ENCODE measurements at places on chromosomes 1 and 21.

- DNase-seq, result no peak
These were observed 1.0 kb downstream of the C1orf115 start for GRCh38 chr1:220691053-220691684.

- DNase-seq, result no peak
These were observed 1.2 kb upstream of the CD34 start for GRCh38 chr1:207911856-207912760.

DNA sequence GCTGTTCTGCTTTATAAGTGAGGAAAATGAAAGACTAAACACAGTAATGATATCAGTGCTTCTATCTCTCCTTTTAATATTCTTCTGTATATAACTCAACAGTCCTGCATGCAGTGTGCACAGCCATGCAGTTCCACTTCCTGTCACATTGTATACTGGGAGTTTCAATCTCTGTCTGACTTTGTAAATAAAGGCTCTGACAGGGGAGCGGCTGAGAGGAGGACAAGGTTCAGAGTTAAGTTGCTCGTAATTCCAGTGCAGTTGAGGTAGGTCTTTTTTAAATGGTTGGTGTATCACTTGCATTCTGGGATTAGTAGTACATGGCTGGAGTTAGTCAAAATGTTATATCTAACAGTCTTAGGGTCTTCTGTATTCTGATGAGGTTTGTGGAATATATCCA, 264.5 kb downstream of the OLFM3 start:
- DNase-seq, result no peak

- DNase-seq, result no peak
These were observed 349.4 kb downstream of the HLX start for GRCh38 chr1:221228594-221228993.

DNA sequence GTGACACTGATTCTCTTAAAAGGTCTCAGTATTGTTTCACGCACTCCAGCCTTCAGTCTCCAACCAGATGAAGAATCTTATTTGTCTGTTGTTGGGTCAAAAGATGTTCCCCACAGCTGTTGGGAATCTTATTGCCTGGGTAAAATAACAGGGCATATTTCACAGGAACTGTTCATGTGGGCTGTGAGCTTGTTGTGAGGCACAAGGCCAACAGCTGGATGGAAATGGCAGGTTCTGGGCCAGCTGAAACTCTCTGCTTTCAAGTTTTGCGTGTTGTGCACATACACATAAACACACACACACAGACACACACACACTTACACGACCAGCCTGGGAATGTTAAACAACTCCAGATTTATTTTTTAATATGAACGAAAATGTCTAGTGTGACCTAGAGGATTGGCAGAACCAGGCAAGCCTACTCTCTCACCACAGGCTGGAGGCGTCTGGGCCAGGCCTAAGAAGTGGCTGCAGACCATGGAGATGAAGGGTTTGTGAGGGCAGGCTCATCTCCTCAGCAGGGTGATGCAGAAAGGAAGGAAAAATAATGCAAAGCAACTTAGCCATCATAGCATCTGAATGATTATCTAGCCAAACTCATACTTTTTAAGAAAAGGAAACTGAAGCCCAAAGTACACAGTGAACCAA, 357.0 kb downstream of the TTLL7 start:
- DNase-seq, result no peak

GRCh38 chr1:91759076-91759475, 126.9 kb downstream of the TGFBR3 start:
- no peak for DNase-seq

DNA sequence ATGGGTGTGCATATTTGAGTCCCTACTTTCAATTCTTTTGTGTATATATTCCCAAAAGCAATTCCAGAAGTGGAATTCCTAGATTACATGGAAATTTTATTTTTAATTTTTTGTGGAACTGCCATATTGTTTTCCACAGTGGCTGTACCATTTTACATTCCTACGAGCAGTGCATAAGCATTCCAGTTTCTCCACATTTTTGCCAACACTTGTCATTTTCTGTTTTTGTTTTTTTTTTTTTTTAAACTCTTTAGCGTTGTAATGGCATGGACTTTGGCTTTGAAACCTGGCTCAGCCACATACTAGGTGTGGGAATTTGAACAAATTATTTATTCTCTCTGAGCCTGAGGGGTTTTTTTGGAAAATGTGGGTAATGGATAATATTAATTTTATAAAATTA, 214.5 kb upstream of the UBE2U start:
- DNase-seq, result no peak

DNA sequence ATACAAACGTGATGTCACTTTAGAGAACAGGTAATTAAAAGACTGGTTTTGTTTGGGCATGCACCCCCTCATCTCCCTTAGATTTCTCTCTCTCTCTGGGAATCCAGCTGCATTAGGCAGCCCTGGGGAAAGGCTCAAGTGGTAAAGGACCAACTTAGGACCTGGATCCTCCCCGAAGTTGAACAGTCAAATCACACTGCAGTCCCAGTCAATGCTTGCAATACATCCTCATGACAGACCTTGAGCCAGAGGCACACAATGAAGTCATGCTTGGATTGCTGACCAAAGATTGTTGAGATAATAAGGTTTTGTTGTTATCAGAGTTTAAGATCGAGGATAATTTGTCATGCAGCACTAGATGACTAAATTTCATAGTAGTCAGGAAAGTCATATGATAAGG, 1285.8 kb upstream of the NCAM2 start:
- no peak for DNase-seq

DNA sequence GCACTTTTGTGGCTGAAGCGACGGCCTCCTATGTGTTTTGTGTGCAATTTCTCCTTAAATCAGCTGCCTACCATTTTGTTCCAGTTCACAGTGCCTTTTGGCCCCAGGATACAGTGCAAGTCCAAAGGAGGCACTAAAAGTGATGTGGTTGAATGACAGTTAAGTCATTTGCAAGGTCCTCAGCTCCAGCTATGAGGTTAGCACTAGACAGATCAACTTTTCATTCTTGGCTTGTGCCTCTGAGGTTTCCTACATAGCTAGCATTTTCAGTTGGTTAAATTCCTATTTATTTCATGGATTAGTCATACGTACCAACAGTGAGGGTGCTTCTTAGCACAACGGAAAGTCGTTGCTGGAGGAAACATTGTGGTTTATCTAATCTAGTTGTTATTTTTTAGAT, 59.3 kb upstream of the NTPCR start:
- no peak for DNase-seq

- DNase-seq, result no peak
These were observed 77.6 kb upstream of the SAMD13 start for GRCh38 chr1:84223751-84224432.

DNA sequence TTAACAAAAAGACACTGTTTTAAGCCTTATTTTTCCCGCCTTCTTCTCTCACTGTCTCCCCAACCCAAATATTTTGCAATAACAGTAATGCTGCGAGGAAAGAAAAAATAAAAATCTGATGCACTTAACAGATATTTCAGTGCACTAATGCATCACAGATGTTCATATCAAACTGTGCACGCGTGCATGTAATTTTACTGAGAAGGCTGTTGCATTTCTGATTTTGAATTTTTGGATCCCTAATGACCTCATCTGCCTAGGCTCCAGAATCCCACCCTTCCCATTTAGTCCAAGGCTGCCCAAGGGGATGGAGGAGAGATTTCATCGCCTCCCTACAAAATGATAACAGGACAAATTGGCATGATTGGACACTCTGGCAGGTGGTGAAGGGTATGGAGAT, 5.5 kb downstream of the TRABD2B start:
- DNase-seq, result no peak

DNA sequence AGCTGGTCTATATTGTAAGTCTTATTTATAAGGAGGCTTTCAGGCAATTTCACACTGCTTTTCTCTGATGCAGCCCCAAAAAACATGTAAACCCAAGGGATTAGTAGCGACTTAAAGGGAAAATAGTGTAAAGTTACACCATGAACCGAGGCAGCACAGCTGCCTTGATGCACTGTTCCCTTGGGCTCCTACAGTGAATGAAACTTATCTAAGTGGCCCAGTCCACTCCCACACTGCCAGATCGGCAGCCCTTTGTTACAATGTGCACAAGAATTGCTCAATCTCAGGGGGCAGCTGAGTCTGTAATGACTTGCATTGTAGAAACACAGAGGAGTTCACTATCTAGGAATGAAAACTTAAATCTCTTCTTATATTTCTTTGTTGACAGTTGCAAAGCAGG, 120.8 kb upstream of the ADGRL2 start:
- no peak for DNase-seq

DNA sequence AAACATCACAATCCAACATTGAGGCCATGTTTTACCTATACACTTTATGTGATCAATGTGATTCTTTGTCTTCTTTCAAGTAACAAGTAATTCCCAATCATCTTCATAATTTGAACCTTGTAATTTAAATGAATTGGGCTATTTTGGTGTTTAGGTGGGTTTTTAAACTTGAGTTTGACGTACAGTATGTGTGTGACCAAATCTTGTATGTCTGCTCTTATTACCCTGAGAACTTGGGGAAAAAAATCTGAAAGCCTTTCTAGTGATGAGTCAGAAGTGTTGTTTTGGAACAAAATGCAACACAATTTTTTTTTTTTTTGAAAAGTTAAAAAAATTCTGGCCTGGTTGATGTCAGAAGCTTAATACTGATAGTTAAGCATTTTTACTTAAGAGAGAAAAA, 68.5 kb downstream of the HHAT start:
- DNase-seq, result no peak

DNA sequence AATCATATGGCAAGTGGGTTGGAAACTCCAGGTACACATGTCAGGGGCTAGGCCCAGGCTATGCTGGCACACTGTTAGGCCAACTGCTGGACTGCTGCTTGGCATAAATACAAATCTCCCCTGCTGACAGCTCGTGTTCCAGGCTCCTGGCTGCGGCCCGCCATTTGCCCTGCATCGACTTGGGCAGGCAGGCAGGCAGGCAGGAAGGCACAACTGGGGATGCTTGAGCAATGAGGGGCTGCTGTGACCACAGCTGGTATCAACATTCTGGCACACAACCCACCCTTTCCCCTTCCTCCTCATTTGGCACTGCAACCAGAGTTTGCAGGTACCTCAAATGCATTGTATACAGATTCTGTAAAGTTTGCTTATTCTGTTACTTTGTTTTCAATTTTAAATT, 53.2 kb downstream of the SAMSN1 start:
- DNase-seq, result no peak

- no peak for DNase-seq
These were observed 2.4 kb upstream of the MMP23B start for GRCh38 chr1:1629430-1630190.

DNA sequence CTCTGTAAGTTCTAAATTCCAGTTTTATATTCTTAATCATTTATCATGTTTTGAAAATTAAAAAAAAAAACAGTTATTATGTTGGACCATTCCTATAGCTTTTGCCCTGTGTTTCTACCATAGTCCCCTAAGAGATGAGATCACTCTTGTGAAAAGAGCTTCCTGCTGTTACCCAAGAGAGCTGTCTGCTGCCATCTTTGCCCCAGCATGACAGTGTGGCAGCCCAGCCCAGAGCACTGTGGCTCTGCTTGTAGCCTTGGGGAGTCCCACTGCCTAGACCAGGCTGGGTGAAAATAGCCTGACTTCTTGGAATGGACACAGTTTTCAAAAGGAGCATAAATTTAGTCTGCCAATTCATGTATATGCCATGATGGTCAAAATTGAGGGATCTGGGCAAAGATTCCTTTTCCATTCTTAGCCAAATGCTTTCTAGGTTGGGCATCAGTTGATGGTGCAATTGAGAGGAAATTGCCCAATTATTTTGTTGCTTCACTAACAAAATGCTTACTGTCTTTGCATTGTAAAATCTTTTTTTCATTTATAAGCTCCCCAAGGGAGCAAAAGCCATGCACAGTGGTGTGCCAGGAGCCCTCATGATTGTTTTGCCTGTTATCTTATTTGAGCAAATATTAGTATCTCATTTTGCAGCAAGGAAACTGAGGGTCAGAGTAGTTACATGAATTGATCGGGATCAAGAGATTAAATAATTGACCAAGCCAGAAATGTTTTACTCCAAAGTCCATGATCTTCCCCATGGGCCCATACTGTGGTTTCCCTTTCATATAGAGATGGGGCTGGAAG, 72.8 kb downstream of the ETS2 start:
- DNase-seq, result no peak

GRCh38 chr1:18548643-18549042, 67.9 kb downstream of the KLHDC7A start:
- DNase-seq, result no peak

DNA sequence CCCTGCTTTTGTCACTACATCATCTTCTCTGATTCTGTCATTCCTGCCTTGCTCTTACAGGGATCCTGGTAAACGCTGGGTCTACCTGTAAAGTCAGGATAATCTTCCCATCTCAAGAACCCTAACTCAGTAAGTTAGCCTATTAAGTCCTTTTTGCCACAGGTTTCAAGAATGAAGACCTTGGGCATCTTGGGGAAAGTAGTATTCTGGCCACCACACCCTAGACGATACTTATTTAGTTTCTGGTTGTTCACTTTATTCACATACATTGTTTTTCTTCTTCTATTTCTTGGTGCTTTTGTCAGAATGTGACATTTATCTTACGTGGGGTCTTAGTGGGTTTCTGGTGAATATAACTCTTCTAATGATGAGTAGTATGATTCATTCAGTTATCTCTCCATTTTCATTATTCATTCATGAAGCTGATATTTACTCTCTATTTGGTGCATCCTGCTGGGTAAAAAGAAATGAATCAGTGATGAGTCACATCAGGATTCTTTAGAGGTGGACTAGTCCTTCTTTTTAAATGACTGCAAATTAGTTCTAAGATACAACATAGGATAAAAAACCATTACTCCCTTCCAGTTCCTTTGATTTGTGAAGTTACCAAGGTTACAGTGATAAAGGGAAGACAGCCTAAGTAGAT, 514.4 kb upstream of the B3GALT2 start:
- peak; percentile 17 for DNase-seq

- no peak for DNase-seq
These were observed 70.1 kb upstream of the ESRRG start for GRCh38 chr1:216793303-216793702.

DNA sequence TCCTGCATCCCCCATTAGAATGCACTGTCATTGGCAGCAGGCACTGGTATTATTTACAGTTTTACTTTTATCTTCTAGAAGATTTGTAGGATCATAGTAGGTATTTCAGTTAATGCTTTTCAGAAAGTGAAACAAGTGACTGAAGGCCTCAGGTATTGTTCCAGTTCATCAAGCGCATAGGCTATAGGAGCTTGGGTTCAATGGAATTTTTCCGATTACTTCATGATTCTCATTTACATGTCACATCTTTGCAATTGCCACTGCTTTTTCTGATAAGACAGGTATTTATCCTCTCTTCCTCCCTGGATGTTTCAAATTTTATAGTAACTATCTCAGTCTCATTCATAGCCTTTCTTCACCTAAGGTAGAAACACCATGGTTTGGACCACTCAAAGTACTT, 161.3 kb downstream of the NTPCR start:
- DNase-seq, result no peak

GRCh38 chr21:26441149-26441548, 131.9 kb downstream of the CYYR1 start:
- DNase-seq, result no peak

DNA sequence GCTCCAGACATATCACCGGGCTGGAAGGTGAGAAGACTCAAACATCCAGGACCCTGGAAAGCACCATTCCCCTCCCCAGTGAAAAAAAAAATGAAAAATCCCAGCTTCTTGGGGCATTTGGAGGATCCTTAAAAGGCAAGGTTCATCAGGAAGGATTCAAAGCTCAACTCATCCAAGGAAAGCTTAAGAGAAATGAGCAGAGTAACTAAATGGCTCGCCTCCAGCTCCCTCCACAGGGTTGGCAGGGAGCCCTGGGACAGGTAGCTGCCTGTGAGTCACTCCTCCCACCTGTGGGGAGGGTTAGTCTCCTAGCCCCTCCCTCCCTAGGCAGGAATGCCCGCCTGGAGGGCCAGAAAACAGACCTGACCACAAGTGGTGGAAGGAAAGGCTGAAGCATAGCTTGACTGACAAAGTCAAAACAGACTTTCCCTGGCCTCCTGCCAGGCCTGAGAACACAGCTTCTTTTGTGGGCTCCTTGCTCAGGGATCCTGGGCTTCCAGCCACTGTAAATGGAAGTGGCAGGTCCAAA, 712 bp upstream of the LAMB3 start:
- DNase-seq, result peak; percentile 63
